Lung (tissue), 17 donors: ENCODE measurements at places on chromosomes 7 and 10. TPM values are rescaled to one million over a fixed set of nuclear protein-coding genes. Genes with fewer than 3 reads are reported as not detected.
A peak's percentile ranks its signal among the peaks of the same experiment; 100 is the strongest.

The SGPL1 gene
- 45.7 TPM for total RNA-seq

The SLC25A13 gene
- 23.0 TPM for total RNA-seq

DNA sequence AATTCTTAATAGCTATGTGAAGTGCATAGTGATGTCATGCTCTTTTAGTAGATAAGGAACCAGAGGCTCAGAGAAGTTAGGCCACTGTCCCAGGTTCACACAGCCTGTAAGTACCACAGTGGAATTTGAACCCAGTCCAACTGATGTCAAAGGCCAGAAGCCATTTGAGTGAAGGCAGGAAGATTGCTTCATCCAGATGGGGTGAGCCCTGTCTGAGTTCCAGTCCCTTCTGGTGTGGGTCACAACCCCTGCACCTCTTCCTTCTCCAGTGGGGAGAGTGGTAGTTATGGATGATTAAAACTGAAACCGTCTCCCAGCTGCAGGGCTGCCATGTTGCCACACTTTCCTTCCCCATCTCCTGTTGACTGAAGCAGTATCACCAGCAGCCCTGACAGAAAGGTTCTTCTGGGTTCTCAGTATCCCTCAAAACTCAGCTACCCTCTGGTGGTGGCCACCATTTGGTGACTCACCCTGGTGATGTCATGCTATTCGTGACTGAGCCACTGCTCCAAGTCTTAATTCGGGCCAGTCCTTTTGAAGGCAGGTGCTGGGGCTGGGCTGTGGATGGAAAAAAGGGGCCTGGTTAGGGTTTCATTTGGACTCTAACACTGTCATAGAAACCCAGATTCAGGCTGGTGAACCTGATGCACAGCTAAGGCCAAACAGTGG is 1.5 kb upstream of the C10orf95 start:
- no peak overlapping the region for H3K4me3 ChIP-seq
- no peaks in the 10 kb centered on the region for H3K4me1 ChIP-seq
- no peak for DNase-seq
- peaks cover 2% of the 10 kb centered on the region for H3K36me3 ChIP-seq
- H3K27ac ChIP-seq = peak overlapping the region; percentile 64
- H3K27me3 ChIP-seq = no peaks in the 10 kb centered on the region

GRCh38 chr7:116259871-116260440 is 49.6 kb downstream of the TES start:
- H3K4me3 ChIP-seq = no peak overlapping the region
- no peak overlapping the region for H3K27ac ChIP-seq
- H3K27me3 ChIP-seq = no peaks in the 10 kb centered on the region
- peaks cover 6% of the 10 kb centered on the region for H3K36me3 ChIP-seq
- no peak for DNase-seq
- H3K4me1 ChIP-seq = peaks cover 4% of the 10 kb centered on the region

DNA sequence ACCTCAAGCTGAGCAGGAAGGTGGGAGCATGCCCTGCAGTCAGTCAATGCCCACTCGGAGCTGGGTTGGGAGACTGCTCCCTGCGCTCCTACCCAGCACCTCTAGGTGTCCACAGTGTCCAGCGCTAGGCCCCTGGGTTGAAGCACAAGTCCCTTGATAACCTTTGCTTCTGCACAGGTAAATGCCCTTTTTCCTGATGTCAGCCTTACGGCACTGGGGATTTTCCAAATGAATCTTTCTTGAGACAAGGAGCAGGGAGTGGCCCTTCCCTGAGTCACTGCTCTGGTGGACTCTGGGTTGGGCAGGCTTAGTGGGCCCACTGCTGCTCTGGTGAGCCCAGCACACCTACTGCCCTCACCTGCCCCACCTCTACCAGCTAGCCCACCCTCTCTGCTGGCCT is 61.9 kb upstream of the OPN4 start:
- no peaks in the 10 kb centered on the region for H3K27me3 ChIP-seq
- H3K36me3 ChIP-seq = no peaks in the 10 kb centered on the region
- no peak overlapping the region for H3K4me3 ChIP-seq
- H3K4me1 ChIP-seq = no peaks in the 10 kb centered on the region
- no peak for DNase-seq
- H3K27ac ChIP-seq = no peak overlapping the region

DNA sequence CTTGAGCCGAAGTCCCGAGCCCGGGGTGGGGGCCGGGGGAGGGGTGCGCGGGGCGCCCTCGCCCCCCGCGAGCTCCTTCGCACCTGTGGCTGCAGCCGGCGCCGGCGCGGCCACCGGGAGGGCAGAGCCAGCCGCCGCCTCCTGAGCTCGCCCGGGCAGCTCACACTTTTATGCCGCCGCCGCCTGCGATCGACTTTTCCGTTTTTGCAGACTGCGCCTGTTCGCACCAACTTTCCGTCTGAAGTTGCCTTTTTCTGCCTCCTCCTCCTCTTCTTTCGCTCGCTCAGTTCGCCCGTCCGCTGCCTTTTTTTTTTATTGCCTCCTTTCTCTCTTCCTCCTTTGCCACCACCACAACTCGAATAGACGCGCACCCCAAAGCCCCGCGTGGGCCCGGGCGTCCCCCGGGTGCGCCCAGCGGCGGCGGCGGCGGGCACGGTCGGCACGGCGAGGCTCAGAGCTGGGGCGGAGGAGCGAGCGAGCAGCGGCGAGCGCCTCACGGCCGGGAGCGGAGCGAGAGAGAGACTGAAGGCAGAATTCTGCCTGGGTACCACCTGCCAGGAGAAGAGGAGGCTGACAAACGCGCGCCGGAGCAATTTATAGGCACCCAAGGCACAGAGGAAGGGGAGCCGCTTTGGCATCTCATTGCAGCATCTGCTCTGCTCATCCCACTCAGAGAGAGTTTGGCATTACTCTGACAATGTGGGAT is at the start of gene C1QL3:
TSS of gene C1QL3 (minus strand) at position 569 of the 706 bp plus-strand sequence. CDS start 814 bp downstream, outside the sequence.
- no peaks in the 10 kb centered on the region for H3K4me1 ChIP-seq
- H3K4me3 ChIP-seq = peak within 1 kb of the TSS; percentile 21
- DNase-seq = peak; percentile 37
- H3K27me3 ChIP-seq = peaks cover 60% of the 10 kb centered on the region
- H3K27ac ChIP-seq = no peak within 1 kb of the TSS
- H3K36me3 ChIP-seq = no peaks in the 10 kb centered on the region

DNA sequence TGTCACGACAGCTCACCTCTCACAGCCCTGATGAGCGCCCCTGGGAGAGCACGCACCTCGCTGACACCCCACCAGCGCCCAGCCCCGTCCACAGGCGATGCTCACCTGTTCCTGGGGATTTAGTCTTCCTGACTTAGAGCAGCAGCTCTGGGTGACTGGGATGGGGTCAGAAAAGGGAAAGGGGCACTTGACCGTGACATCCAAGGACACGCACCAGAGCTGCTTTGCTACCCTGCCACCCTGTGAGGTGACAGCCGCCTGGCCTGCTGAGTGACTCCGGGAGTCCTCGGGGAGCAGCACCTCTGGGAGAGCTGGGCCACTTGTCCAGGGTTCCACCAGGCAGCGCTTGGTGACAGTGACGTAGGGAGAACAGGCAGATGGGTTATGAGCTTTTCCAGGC is 148.2 kb downstream of the PRKAG2 start:
- DNase-seq = no peak
- H3K27me3 ChIP-seq = no peaks in the 10 kb centered on the region
